ENCODE measurements at places on chromosomes 12 and 14.

GRCh38 chr14:85695300-85695699, 165.4 kb downstream of the FLRT2 start:
- DNase-seq = no peak

GRCh38 chr14:33928895-33929294, 22.0 kb downstream of the EGLN3 start:
- DNase-seq = no peak

- DNase-seq = no peak
Measured at GRCh38 chr14:68253160-68253780, 433.7 kb downstream of the RAD51B start.

GRCh38 chr14:75847584-75847983, 134.2 kb downstream of the TGFB3 start:
- no peak for DNase-seq

DNA sequence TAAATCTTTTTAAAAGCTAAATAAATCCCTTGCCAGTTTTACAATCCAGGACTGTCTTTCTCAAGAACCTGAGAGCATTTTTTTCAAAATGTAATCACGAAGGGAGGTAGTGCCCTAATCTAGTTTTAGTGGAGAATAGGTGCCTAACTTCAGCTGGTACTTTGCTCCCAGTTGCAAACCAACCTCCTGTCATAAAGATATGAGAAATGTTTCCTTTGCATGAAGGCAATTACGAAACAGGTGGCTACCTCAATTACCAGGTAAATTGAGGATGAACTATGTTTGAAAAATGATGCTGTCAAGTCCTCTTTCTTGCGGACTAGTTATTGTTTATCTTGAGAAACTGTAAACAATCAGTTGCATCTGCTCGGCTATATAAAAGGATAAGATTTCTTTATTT, 437.9 kb downstream of the DAD1 start:
- no peak for DNase-seq

DNA sequence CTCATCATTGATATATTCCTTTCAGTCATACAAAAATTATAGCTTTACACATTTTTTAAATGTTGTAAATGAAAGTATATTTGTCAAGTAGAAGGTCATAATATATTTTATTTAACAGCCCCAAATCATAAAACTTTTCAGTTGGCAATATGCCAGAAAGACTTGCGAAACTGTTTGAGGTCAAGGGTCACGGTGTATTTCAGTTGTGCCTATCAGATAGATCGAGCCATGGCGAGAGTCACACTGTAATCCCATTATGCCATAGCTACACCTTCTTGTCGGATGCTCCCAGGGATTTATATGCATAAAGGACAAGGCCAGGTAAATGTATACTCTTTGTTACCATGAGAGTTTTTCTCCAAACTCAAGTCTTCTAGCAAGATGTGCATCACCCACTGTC, 26.7 kb upstream of the G2E3 start:
- DNase-seq = no peak

GRCh38 chr12:131799828-131800593, 28.2 kb upstream of the MMP17 start:
- no peak for DNase-seq

DNA sequence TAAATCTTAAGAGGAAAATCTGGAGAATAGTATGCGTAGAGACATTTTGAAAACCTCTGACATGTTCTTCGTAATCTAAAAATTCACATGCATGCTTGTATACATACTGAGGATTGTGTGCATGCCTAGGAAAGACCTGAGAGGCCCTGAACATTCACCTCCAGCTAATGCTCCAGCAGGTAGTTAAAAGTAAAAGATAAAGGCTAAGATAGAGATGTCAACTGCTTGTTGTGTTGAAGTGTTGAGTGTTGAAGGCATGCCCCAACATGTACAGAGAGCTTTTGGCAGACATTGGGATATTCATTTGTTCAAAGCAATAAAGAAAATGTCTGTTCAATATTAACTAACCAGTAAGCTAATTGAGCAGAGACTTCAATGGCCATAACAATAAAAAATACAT, 118.6 kb upstream of the SYT1 start:
- no peak for DNase-seq

GRCh38 chr14:95463171-95463901, 53.1 kb downstream of the SYNE3 start:
- DNase-seq = no peak

GRCh38 chr12:6033546-6033945, 88.5 kb upstream of the ANO2 start:
- DNase-seq = no peak

- no peak for DNase-seq
Measured at GRCh38 chr12:116598311-116599284, 39.4 kb downstream of the MAP1LC3B2 start.

- DNase-seq = no peak
Measured at GRCh38 chr14:28097585-28097984, 669.0 kb upstream of the FOXG1 start.

DNA sequence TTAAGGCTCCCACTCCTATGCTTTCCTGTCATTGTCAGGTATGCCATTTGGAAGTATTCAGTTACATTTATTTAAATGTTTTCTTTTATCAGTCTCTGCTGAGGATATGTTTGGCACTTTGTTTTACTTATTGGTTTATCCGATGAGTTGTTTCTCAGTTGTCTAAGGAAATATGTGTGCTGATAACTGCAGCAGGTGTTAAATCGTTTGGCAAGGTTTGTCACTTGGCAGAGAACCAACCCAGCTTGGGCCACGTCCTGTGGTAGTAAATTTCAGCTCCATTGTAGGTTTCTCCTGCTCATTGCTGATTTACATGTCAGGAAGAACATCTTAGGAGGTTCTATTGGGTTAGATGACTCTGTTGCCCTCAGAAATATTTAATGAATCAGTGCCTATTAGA, 22.0 kb upstream of the MGST1 start:
- no peak for DNase-seq

DNA sequence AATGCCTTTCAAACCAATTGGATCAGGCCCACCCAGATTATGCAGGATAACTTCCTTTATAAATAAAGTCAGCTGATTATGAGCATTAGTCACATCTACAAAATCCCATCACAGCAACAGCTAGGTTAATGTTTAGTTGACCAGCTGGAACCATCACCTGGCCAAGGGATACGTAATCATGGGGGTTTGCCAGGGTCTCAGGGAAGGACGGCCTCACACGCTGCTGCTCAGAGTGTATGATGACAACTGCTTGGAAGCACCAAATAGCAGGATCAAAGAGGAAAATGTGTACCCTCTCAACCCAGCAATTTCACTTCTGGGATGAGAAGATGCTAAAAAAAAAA, 162.6 kb downstream of the SLC15A4 start:
- no peak for DNase-seq

DNA sequence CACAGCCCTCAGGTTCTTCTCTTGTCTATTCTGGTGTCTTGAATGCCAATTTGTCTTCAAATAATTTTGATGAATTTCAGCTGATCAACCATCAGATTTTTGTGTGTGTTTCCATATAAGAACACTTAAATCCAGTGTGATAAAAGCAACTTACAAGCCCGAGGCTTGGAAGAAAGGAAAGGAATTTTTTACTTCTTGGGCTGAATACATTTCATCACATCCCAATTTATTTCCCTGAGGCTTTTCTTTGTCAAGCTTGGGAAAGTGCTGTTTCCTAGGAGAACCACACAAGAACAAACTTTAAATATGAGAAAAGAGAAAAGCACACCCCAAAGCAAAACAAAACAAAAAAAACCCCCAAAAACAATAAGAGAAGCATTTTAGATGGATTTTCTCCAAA, 26.6 kb downstream of the GPRC5D start:
- DNase-seq = no peak

DNA sequence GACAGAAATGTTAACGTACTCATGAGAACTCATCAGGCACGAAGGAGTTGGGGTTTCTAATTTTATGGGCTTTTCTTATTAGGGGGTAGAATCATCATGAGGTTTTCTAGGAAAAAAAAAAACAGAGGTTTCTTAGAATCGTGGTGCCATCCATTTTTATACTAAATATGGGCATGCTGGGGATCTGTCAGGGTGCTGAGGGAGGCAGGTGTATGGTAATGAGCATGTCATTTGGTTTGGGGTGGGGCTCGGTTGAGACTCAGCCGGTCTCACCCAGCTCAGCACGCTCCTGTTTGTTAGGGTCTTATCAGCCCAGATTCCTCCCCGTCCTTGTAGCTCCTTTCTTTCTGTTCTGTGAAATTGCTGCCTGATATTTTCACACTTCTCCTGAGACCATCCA, 98.2 kb downstream of the DICER1 start:
- DNase-seq = no peak

Measured in GM12891 (cell line).